ENCODE measurements at places on chromosomes 4 and X. TPM values are rescaled to one million over a fixed set of nuclear protein-coding genes. Genes with fewer than 3 reads are reported as not detected.

IL2 gene
- not detected for total RNA-seq

GAGE12D gene
- not detected for total RNA-seq

DUSP21 gene
- not detected for total RNA-seq

TMSB15B gene
- total RNA-seq = 4.9 TPM

IL13RA2 gene
- total RNA-seq = not detected

TRPC5OS gene
- not detected for total RNA-seq

FAM47A gene
- total RNA-seq = not detected

MAGEH1 gene
- total RNA-seq = 33.7 TPM

GLOD5 gene
- total RNA-seq = not detected

GRCh38 chr4:86294883-86295282 is 65.0 kb downstream of the MAPK10 start:
- no peak for DNase-seq

GRCh38 chr4:128776794-128777216 is 32.7 kb upstream of the JADE1 start:
- DNase-seq = no peak

- no peak for DNase-seq
Measured at GRCh38 chr4:168614281-168615057, 117.6 kb downstream of the PALLD start.

DNA sequence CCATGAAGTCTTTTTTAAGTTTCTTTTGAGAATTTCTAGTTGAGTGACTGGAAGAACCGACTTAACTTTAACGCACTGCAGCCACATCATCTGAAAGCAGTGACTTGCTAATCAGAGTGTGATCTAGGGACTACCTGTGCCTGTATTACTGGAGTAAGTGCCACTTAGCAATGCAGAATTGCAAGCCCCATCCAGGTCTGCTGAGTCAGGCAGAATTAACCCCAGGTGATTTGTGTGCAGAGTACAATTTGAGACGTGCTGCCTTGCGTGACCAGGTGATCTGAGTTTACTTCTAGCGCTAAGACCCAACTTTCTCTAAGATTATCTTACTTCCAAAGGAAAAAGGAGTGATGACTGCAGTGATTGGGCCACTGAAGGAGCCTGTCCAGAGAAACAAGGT is 85.3 kb downstream of the CLCN4 start:
- DNase-seq = no peak

GRCh38 chrX:7191681-7192110 is 43.7 kb upstream of the PUDP start:
- no peak for DNase-seq

GRCh38 chr4:1898681-1899080 is 27.5 kb downstream of the NSD2 start:
- no peak for DNase-seq

- no peak for DNase-seq
Measured at GRCh38 chrX:29043746-29044145, 456.5 kb downstream of the IL1RAPL1 start.

DNA sequence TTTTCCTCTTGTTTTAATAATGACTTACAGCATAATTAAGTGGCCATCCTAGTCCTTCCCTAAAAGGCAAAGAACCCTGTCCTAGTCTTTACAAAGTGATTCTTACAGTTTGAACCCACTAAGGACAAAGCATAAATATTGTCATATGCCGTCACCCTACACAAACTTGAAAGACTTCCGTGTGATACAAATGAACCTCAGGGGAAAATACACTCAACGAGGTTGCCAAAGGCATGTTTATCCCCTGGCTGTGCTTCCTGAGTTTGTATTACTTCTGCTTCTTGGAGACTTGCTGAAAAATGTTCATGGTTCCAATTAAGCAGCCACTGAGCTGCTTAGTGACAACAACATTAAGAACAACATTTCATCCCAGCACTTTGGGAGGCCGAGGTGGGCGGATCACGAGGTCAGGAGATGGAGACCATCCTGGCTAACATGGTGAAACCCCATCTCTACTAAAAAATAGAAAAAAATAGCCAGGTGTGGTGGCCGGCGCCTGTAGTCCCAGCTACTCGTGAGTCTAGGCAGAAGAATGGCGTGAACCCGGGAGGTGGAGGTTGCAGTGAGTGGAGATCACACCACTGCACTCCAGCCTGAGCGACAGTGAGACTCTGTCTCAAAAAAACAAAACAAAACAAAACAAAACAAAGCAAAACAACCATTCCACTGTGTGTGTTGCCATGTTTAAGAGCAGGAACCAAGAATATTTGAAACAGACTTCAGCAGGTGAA is 16.2 kb downstream of the RASSF6 start:
- no peak for DNase-seq

- DNase-seq = no peak
Measured at GRCh38 chr4:27616166-27616565, 755.5 kb downstream of the STIM2 start.

GRCh38 chr4:121272526-121272925 is 108.3 kb downstream of the QRFPR start:
- no peak for DNase-seq

GRCh38 chr4:146333187-146333894 is 119.0 kb downstream of the REELD1 start:
- DNase-seq = no peak

DNA sequence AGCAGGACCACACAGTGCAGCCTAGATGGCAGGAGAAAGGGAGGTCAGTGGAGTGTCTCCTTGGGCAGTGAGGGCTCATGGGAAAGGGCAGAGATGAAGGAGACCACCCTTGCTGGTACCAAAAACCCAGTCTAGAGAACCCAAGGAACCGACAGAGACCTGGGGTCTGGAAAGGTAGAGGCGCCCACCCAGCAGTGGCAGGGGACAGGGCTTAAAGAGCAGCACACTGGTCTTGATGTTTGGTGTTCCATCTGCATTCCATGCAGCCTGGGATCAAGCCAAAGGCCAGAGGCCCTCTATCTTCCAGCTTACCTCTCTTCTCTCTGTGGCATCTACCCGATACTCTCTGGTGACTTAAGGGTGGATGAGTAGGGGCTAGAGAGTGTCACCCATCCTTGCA is 127.5 kb downstream of the PJA1 start:
- DNase-seq = no peak

- DNase-seq = no peak
Measured at GRCh38 chr4:132992686-132993085, 156.4 kb upstream of the PCDH10 start.

DNA sequence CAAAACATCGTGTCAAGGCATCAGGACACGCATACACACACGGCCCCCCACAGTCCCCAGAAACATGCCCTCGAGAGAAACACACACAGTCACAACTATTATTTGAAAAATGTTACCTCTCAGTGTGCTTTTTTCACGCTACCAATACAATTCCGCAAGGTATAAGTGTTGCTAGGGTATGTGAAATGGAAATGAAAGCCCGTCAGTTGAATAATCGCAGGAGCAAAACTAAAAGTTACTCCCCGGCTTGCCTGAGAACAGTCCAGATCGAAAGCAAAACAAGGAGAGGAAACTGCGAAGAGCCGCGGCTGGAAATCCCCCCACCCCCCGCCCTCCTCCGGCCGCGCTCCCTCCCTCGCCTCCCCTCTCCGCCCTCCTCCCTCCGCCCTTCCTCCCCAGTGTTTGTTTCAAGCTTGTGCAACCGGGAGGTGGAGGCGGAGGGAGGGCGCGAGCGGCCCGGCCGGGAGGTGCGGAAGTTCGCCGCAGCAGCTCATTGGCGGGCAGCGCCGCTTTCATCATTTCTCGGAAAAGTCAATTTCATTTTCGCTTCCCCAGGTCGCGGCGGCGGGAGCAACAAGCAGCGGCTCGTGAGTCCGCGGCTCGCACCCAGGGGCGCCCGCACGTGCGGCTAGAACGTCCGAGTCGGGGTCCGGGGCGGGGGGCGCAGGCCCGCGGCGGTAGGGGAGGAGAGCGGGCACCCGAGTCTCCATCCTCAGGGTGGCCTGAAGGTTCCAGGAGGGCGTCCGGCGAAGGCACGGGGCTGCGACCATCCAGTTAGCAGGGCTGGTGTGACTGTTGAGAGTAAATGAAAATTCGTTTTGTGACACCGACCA is at the start of gene IRF2:
TSS of gene IRF2 (minus strand) at position 288 of the 833 bp plus-strand sequence. CDS start 45,486 bp downstream, outside the sequence.
- peak; percentile 99 for DNase-seq

- DNase-seq = no peak
Measured at GRCh38 chrX:15719324-15719968, 18.6 kb upstream of the CA5B start.

GRCh38 chrX:145405012-145405411 is 157.7 kb downstream of the SPANXN1 start:
- no peak for DNase-seq

GRCh38 chrX:69238887-69239231 is 73.6 kb upstream of the PJA1 start:
- no peak for DNase-seq

GRCh38 chrX:102934624-102935023 is 2.4 kb upstream of the RAB40AL start:
- DNase-seq = no peak

- DNase-seq = no peak
Measured at GRCh38 chr4:62118558-62118957, 918.4 kb downstream of the ADGRL3 start.

GRCh38 chrX:70480660-70481018 is 36.0 kb downstream of the DLG3 start:
- no peak for DNase-seq

DNA sequence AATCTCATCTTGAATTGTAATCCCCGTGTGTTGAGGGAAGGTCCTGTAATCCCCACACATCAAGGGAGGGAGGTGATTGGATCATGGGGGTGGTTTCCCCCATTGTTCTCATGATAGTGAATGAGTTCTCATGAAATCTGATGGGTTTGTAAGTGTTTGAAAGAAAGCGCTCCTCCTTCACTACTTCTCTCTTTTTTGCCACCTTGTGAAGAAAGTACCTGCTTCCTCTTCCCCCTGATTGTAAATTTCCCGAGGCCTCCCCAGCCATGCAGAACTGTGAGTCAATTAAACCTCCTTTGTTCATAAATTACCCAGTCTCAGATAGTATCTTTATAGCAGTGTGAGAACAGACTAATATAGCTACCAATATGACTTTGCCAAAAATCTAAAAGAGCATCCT is 41.1 kb downstream of the GBA3 start:
- no peak for DNase-seq

GRCh38 chr4:24988776-24989175 is 42.0 kb downstream of the LGI2 start:
- no peak for DNase-seq

- no peak for DNase-seq
Measured at GRCh38 chrX:85964744-85965143, 82.6 kb downstream of the CHM start.

DNA sequence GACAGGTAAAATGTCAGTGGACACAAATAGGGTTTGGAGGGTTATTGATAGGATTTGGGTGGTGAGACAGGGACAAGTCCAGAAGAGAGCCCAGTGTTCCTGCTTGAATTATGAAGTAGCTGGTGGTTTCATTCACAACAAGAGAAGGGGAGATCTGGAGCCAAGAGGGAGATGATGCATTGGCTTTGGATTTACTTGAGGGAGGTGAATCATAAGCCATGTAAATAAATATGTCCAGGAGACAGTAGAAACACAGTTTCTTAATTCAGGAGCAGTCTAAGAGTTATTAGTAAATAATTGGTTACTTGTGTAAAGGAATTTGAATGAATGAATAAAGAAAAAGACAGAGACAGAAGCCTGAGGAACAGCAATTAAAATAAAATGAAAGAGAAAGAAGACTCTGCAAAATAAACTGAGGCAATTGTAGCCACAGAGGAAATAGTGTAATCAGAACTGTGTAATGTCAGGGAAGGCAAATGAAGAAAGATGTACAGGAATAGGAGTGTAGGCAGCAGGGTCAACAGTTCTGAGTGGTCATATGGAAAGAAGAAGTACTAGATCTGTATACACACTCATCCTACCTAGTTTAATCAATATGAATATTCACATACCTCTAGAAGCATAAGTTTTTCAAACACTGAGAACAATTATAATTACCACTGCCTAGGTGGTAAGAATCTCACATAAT is 50.2 kb upstream of the CXCL8 start:
- DNase-seq = no peak

GRCh38 chr4:159144112-159144694 is 41.3 kb downstream of the RAPGEF2 start:
- no peak for DNase-seq

DNA sequence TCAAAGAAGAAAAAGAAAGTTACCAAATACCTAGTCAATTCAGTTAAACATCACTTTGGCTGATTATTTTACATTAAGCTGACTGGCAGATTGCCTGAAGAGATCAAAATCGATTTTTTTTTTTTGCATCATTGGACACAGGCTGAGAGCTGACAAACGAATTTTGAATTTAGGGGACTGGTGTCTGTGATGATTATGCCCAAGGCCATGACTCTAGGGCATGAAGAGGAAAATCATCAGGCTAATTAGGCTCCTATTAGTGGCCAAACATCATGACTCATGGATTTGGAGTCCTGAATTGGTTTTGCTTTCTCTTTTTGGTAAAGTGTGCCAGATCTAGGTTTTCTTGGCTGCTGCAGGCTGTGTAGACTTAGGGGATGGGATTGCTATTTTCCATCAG is 829.3 kb upstream of the LCORL start:
- DNase-seq = no peak

DNA sequence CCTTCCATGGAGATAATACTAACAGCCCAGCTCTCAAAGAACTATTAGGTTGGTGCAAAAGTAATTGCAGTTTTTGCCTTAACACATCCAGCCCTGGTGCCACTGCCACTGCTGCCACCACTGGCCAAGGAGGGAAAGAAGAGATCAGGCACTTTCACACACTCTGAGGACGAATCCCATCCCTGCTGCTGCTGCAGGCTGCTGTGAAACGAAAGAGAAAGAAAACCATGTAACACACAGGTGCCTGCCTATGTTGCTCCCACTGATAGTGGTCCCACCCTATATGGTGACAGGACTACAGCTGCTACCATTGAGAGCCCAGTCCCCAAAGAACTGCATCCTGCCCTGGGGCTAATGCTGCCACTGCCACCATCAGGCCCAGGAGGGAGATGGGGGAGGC is 35.1 kb downstream of the TMLHE start:
- no peak for DNase-seq

DNA sequence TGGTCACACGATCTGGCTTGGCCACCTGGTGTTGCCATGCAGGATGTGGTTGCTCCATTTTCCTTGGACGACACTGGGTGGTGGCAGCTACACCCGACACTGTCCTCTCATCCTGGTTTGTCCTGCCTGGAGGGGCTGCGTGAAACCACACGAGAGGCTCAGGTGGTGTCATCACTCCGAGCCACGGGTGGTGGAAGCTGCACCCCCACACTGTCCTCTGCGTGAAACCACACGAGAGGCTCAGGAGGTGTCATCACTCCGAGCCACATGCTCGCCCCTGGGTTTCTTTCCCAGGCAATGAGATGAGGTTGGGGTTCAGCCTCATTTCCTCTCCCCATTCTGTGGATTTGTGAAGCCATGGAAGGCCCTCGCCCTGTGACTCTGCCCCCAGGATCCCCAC is 34.3 kb downstream of the WFS1 start:
- no peak for DNase-seq

GRCh38 chr4:15242021-15242420 is 185.8 kb upstream of the C1QTNF7 start:
- DNase-seq = no peak

GRCh38 chr4:1112174-1112820 is 1.1 kb downstream of the RNF212 start:
- no peak for DNase-seq

- DNase-seq = no peak
Measured at GRCh38 chrX:11759172-11759460, 1.1 kb downstream of the MSL3 start.
